Right cardiac atrium (tissue), 5 donors: ENCODE measurements at places on chromosomes 2 and 18. TPM values are rescaled to one million over a fixed set of nuclear protein-coding genes. Genes with fewer than 3 reads are reported as not detected.

DNA sequence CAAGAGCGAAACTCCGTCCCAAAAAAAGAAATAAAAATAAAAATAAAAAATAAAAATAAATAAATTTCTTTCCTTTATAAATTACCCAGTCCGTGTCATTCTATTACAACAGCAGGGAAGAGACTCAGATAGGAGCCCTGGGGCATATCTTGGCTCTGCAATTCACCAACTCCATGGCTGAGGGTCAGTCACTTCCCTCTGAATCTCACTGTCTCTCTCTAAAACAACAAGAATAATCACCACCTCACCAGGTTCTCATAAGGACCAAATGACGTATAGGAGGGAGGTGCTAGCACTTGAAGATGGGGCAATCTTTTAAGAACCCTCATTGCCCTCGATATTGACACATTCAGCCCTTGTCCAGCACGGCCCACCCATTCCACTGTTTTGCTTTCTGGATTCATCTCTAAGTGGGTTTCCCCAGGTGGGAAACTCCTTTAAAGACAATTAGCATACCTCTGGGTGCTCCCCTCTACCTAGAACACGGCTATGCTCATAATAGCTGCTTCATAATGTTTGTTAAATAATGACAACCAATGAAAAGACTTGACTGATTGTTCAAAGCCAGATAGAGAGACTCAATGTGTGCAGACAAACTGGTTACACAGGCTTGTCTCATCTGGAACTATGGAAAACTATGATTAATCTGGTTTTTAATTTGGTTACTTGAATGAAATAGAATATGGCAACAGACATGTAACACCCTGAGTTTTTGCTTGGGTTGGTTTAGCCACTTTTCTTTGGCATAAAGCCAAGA lies 15.1 kb downstream of the MYCN start:
- no peak for DNase-seq

DNA sequence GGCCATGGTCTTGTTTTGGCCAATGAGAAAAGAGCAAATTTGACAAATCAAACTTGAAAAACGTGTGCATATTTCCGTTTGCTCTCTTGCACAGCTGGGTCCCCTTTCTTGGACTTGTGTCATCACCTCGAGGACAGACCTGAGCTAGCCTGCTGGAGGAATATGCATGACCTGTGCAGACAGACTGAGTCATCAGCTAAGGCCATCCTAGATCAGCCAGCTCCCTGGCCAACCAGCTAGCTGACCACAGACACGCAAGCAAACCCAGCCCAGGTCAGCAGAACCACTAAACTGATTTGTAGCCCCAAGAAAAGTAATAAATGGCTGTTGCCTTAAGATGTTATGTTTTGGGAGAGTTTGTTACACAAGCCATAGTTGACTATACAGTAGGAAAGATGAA lies 61.3 kb upstream of the PAX3 start:
- DNase-seq = no peak

DNA sequence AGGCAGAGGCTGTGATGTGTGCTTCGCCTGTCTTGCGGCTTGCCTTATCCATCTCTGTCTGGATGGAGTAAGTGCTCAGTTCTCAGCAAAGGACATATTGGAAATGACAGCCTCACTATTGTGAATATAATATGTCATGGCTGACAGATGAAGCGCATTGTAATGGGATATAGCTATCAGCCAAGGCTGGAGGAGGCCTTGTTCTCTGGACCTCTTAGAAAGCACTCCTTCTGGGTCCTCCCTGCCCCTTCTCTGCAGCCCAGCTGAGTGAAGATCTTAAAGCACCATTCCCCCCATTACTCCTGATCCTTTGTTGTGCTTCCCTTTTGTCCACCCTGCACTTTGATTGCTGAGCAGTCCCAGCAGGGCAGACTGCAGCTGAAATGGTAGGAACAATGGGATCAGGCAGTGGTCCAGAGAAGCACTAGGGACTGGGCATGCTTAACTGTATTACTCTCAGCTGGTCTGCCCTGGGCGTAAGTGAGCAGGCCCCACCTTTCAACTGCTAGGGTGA lies 265.3 kb downstream of the SETBP1 start:
- DNase-seq = no peak

DNA sequence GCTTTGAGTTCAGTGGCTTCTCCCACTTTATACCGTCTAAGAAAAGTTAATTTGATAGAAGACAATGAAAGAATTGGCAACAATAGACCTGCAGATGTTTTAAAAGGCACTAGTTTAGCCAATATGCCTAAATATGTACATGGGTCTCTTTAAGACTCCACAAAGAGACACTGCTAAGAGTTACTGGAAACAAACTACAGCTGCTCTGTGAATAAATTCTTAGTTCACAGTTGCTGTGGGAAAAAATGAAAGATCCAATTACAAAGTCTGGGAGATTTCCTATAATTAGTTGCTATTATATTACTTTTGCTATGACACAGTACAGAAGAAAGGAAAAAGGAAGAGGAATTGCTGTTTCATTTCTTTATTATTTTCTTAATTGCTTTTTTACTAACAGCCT lies 34.3 kb downstream of the SCN9A start:
- no peak for DNase-seq

The ABCG8 gene
- polyA plus RNA-seq = not detected

DNA sequence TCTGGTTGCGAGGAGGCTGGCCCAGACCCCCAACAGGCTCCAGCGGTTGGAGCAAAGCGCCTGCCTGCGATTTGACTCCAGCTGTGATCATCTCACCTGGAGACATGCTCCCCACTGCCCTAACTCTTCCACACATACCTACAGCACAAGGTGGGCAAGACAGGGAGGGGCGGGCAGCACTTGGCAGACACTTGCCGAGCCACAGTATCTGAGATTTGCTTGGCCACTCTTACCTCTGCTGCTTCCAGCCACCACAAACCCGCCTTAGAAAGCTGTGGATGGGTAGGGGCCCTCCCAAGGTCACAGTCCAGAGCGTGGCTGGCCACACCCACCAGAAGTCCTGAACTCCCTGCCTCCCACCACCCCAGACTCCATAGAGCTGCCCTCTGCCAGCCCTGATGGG lies 8.2 kb downstream of the CYP26B1 start:
- DNase-seq = no peak

- DNase-seq = peak; percentile 71
These were observed 53.3 kb upstream of the TRIB2 start for GRCh38 chr2:12663306-12664037.

The LIPG gene
- polyA plus RNA-seq = 0.07 TPM

GRCh38 chr2:102358496-102358895 lies 2.9 kb downstream of the IL18R1 start:
- DNase-seq = no peak

The RUFY4 gene
- polyA plus RNA-seq = not detected

GRCh38 chr2:7905756-7906155 lies 776.1 kb upstream of the ID2 start:
- DNase-seq = no peak

GRCh38 chr2:127783101-127783500 lies 27.9 kb downstream of the WDR33 start:
- DNase-seq = no peak

The GCKR gene
- 0.50 TPM for polyA plus RNA-seq

GRCh38 chr2:74503506-74504475 lies 3.7 kb downstream of the PCGF1 start:
- no peak for DNase-seq

The FOXD4L1 gene
- 0.07 TPM for polyA plus RNA-seq

The SRD5A2 gene
- polyA plus RNA-seq = not detected

The SETBP1 gene
- 2.0 TPM for polyA plus RNA-seq

DNA sequence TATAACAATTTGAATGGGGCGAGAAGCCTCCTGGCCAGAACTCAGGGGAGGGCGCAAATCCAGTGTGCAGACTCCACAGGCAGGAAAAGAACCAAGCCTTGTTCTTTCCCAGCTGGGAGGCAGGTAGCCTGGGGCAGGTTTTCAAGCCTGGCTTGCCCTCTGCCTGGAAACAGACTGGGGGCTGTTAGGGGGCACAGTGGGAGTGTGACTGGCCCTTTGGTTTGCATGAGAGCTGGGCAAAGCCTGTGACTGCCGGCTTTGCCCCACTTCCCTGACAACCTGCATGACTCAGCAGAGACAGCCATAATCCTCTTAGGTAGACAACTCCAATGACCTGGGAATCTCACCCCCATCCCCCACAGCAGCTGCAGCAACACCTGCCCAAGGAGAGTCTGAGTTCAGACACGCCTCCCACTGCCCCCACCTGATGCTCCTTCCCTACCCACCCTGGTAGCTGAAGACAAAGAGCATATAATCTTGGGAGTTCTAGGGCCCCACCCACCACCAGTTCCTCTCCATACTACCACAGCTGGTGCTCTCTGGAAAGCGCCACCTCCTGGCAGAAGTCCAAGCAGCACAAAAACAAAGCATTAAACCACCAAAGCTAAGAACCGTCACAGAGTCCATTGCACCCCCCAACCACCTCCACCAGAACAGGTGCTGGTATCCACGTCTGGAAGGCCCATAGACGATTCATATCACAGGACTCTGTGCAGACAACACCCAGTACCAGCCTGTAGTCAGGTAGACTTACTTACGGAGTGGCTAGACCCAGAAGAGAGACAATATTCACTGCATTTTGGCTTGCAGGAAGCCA lies 402.5 kb downstream of the STK39 start:
- no peak for DNase-seq

DNA sequence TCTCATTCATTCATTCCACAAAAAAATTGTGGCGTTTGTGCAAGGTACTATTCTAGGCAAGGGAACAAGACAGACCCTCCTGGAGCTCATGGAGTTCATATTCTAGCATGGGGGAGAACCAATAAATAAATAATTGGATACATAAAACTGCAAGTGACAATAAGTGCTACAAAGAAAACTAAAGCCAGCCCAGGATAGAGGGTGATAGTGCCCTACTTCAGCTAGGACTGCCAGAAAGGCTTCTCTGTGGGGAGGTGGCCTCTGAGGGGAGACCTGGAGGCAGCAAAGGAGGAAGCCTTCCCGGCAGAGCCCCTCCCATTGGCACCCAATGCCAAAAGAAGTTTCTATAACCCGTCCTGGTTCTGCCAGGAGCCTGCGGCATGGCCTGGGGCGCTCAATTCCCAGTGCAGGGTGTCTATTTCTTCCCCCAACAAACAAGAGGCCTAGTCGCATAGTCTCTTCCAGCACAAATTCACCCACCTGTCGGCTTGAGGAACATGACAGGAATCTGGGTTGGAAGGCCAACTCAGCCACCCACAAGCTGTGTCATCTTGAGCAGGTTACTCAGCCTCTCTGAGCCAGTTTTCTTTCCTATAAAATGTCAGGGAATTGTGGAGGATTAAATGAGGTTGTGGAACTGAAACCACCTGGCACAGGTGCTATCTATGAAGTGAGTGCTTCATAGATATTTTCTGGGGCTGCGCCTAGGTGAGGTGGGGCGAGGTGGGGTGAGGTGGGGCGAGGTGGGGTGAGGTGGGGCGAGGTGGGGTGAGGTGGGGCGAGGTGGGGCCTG lies 94.3 kb downstream of the ZFP36L2 start:
- DNase-seq = no peak

DNA sequence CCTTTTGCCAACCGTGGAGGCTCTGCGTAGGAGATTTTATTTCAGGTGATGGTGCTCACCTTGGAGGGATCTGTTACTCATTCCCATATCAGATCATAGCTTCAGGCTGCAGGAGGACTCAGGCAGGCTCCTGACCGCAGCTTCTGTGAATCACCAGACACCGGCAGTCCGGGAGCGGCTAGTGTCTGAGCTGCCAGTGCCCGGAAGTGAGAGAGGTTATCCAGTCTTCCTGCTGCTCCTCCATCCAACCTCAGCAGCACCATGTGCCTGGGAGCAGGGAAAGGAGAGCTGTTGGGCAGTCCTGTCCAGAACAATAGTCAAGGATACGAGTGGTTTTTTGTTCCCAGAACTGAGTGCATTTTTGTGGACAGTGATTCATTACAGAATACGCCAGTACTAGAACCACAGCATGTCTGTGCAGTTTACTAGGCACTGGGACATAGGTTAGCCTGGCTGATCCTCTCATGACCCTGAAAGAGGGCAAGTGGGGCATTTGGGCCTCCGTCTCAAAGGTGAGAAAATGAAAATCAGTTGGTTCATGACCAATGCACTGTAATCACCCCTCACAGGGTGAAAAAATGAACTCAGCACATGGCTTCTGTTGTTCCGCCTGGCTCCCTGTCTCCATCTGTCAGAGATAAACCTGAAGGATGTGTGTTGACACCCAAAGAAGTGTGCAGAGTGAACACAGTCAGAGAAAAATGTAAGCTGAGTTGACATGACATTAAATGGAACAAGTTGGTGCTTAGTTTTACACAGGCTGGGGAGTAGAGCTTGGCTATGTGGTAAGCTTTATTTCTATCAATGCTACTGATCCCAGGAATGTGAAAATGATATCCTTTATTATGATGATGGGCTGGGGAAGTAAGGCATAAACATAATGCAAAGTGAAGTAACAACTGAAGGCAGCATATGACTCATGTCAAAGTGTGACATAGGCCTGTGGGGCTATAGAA lies 12.2 kb downstream of the FHOD3 start:
- DNase-seq = no peak

GRCh38 chr2:69011611-69012157 lies 1.3 kb upstream of the ANTXR1 start:
- DNase-seq = no peak

The UPP2 gene
- polyA plus RNA-seq = not detected

The PRSS56 gene
- polyA plus RNA-seq = 0.05 TPM

The MLPH gene
- polyA plus RNA-seq = 138 TPM

The GCG gene
- not detected for polyA plus RNA-seq

The HTR2B gene
- polyA plus RNA-seq = 2.3 TPM

DNA sequence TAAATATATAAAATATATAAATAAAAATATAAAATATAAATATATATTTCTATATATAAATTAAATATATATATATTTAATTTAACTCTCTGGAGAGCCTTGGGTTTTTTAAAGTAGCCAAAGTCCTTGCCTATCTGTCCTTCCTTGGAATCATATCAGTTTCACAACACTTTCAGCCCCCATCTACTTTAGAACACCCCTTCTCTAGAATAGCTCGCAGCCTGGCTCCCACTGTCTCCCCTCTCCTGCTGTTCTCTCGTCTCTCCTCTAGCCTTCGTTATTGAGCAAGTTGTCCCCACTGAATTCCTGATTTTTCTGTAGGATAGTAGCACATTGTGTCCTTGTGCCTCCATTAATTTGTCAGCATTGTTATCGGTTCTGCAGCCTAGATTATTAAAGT lies 677.0 kb downstream of the RNF144A start:
- DNase-seq = no peak

DNA sequence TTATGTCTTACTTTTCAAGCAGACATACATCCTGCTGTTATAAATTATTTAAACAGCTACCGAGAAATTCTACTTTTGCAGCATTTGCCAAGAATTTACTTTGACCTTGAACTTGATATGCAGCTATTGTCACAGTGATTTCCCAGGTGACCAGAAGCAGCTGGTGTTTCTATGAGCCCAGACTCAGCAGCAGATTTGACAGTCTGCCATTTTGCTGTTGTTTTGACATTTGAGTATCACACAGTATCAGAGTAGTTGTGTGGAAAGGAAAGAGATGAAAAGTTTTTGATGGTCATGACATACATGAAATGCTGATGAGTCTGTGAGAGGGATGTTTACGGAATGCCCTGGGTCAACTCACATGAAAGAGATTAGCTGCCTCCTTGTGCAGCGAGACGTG lies 6.6 kb upstream of the CCDC195 start:
- no peak for DNase-seq

DNA sequence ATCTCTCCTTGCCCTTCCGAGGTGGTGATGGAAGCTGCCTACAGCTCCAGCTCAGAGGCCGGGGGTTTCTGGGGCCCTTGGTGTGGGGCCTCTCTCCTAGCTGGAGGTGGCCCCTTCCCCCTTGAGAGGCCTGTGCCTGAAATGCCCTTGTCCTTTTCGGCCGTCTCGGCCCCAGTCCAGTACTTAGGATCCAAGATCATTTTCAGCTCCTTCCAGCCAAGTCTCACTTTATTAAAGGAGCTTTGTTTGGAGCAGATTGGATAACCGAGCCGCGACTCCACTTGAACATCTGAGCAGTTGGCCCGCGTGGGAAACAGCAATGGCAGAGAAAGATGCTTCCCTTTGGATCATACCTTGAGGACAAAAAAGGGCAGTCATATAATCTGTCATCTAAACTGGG lies 125.0 kb downstream of the NEDD4L start:
- DNase-seq = no peak

The ST6GAL2 gene
- 0.29 TPM for polyA plus RNA-seq
